ENCODE measurements at places on chromosomes 2 and 18. TPM values are rescaled to one million over a fixed set of nuclear protein-coding genes. Genes with fewer than 3 reads are reported as not detected.

ONECUT2 gene
- not detected for total RNA-seq

- DNase-seq, result no peak
These were observed 8.3 kb downstream of the FN1 start for GRCh38 chr2:215427585-215427984.

- no peak for DNase-seq
These were observed 306.8 kb upstream of the SKOR2 start for GRCh38 chr18:47558110-47558750.

DNA sequence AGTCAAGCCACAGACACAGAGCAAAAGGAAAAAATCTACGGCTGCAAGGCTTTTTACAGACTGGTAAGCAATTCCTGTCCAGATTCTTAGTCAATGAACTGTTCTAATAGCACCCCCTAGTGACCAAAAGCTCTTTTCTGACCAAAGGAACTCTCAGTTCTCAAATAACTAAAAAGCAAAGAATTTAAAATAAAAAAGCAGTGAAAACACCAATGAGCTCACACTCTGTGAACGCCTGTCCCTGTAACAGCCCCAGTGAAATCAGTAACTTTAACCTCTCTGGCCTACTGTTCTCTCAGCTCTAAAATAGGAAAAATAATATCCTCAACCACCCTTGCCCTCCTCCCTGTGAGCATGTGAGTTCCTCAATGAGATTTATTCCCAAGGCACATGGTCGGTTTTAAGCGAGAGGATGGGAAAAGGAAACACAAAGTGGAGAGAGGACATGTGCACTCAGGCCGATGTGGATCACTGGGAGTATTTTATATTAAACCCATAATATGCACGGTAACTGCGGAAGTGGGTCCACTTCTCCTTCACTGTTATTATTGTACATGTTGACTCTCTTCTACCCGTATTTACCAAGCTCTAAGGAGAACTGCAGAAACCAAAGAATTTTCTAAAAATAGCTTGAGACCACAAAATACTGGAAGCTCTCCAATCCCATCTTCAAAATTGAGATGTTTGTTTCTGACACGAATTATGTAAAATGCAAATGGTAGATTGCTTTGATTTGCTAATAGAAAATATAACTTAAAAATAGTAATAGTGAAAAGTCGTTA, 128.5 kb downstream of the STK39 start:
- peak; percentile 80 for DNase-seq

DNA sequence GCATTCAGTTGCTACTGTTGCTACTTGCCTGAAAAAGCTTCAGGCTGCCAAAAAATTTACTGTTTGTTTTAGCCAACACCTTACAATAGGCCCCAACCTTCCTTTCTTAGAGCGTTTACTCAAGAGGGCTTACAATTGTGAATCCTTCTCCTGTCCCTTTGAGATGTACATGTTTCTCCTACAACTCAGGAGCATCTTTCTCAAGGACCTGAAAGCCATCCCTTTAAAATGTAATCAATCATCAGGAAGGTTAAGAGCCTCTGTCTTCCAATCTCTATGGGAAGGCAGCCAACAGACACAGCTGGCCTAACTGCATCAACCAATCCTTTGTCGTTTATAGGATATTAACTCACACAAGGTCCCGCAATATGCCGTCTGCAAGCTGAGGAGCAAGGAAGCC, 3.4 kb upstream of the IER3IP1 start:
- DNase-seq, result no peak

DNA sequence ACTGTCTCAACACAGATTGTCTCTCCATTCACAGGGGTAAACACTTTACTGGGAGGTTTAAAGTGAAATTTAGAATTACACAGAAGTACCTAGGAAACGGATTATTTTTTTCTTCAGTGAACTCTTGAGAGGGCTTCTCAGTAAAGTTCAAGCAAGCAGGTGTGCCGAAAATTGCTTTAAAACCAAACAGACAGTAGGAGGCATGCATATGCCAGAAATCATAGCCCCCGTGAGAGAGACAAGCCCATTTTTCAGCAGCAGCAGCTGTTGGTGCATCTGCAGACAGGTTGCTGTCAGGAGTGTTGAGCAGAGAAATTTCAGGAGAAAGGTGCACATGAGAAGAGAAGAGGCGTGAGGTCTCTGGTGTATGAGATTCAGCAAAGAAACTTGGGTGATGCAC, 2115.5 kb upstream of the CELF4 start:
- DNase-seq, result no peak

DNA sequence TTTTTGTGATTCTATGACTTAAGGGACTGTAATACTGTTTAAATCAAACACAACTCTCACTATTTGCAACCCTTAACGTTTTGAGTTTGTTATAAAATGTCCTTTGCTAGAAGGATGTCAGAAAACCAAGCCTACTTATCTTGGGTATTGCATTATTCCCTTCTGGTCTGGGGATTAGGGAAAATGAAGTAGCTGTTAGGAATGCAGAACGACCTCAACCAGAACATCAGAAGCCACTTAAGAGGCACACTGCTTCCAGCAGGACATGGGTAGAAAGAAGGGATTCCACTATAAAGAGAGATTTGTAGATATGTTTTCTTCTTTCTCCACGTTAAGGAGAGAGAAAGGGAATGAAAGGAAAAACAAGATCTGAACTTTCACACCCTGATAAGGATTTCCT, 101.2 kb downstream of the SETBP1 start:
- DNase-seq, result no peak

All from G401 (cell line).